ENCODE measurements at places on chromosomes 16 and 17.

GRCh38 chr16:23901178-23902033 is 65.6 kb downstream of the PRKCB start:
- DNase-seq, result no peak

- no peak for DNase-seq
Observed at GRCh38 chr17:45405250-45406086, 27.2 kb downstream of the ARHGAP27 start.

DNA sequence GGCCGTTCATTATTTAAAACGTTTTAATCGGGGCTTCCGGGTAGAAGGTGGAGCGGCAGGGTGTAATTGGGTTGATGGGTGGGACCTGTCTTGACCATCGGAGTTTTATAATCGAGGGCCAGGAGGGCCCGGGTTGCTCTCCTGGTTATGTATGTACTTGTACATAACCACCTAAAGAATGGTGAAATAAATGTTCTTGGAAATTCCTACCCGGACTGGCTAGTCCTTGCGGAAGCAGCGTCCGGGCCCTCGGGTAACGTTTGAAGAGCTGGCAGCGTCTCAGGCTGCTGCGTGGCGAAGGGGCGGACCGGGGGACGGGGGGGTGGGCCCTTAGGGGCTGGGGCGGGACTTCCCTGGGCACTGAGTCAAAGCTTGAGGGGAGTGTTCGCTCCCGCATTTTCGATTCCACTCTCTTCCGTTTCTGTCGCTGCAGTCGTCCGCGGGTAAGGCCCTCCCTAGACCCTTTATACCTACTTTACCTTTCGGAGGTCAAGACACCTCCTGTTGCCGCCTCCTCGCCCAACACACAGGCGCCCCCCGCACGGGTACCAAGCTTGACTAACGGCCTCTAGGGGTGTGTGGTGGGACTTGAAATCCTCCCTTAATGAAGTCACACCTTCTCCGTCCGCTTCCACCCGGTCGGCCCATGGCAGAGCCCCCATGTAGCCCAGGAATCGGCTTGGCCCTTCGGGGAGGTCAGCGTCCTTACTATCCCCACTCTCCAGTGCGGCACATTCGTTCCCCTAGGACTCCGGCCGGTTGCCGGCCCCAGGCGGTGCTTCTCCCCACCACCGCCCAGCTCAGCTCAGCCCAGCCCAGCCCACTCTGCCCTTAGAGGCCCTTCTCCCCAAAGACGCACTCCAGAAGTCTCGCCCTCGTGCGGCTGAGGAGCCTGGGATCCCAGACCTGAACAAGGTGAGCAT is at the start of gene TMEM106A:
TSS of gene TMEM106A (plus strand) at position 396 of the 923 bp plus-strand sequence. CDS start 1,167 bp downstream, outside the sequence.
- no peak for DNase-seq

- DNase-seq, result no peak
Observed at GRCh38 chr17:13806092-13806491, 204.4 kb upstream of the HS3ST3A1 start.

- no peak for DNase-seq
Observed at GRCh38 chr17:50585891-50586290, 25.4 kb downstream of the CACNA1G start.

DNA sequence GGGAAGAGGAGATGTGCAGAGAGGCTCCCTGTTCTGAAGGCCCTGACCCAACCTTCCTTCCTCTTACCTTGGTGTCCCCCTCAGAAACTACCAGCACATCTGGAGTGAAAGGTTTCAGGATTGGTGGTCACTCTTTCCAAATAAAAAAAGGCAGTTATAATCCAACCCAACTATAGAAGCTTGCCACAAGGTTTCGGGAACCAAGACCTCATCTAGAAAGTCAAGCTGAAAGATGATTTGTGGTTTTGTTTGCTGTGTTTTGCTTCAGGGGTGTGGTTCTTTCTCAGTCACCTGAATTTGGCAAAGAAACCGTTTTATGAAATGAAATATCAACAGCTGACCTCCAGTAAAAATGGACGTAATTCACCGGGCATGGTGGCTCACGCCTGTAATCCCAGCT is 19.3 kb downstream of the SHMT1 start:
- no peak for DNase-seq

DNA sequence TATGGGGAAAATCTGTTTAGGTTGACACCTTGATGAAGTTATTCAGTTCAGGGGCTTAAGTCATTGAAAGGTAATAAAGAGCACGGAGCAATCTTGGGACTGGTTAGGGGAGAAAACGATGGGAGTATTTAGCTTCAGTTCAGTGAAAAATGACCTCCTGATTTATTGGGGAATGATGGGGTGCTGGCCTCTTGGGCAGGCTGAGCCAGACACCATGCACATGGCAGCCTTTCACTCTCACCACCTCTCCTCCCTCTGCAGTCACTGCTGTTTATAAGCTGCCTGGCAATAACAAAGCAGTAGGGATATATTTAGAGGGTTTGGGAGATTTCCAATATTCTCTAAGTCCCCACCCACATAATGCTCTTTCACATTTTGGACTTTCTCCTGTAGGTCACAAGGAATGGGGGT is 140.5 kb upstream of the HS3ST2 start:
- no peak for DNase-seq

GRCh38 chr17:60993497-60993896 is 315.8 kb downstream of the BCAS3 start:
- no peak for DNase-seq

DNA sequence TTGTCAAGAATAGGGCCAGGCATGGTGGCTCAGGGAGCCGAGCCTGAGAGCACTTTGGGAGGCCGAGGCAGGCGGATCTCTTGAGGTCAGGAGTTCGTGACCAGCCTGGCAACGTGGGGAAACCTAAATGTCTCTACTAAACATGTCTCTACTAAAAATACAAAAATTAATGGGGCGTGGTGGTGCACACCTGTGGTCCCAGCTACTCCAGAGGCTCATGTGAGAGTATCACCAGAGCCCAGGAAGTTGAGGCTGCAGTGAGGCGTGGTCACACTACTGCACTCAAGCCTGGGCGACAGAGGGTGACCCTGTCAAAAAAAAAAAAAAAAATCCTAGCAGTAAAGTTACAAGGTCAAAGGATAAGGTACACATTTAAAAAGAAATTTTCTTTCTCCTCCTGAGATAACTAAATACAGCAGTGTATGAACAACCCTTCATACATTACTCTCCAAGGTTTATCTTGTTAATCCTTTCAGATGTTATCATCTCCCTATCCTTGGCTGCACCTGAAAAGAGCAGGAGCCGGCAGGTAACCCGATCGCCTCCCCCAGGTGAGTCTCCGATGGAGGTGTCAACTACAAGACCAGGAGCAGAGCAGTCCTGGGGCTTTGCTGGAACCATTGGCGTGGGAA is 122.3 kb downstream of the GOSR1 start:
- DNase-seq, result peak; percentile 93

GRCh38 chr17:36034127-36034526 is 16.4 kb upstream of the CCL23 start:
- no peak for DNase-seq

DNA sequence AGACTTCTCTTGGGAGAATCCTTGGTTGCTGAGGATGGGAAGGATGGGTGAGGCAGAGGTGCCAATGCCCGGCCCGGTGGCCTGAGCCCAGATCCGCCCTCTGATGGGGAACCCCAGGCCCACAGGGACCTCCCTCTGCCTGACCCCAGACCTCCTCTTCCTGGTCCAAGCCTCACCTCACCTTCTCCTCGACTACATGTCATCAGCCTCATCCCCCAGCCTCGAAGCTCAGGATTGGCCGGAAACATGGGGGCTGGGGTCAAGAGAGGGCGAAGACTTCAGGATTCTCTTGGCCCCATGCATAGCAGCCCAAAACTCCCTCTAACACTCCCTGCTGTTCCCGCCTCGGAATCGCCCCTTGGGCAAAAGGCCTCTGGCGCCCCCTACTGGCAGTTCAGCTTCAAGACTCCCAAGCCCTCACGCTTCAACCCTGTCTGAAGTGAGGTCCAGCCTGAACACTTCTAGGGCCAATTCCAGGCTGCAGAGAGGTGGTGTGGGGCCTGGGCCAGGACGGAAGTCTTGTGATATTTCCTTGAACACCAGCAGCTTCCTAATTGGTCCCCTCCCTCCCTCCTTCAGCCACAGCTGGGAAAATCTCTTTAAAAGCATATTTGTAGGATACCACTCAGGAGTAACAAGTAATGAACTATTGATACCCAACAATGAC is 47.2 kb downstream of the ARHGAP27 start:
- peak; percentile 69 for DNase-seq

GRCh38 chr17:77184474-77184873 is 43.7 kb downstream of the SEC14L1 start:
- no peak for DNase-seq

GRCh38 chr17:82859431-82860403 is 19.9 kb upstream of the ZNF750 start:
- DNase-seq, result no peak

GRCh38 chr16:5336941-5337340 is 239.3 kb upstream of the EEF2KMT start:
- DNase-seq, result no peak

- no peak for DNase-seq
Observed at GRCh38 chr16:51071326-51071725, 79.7 kb downstream of the SALL1 start.

DNA sequence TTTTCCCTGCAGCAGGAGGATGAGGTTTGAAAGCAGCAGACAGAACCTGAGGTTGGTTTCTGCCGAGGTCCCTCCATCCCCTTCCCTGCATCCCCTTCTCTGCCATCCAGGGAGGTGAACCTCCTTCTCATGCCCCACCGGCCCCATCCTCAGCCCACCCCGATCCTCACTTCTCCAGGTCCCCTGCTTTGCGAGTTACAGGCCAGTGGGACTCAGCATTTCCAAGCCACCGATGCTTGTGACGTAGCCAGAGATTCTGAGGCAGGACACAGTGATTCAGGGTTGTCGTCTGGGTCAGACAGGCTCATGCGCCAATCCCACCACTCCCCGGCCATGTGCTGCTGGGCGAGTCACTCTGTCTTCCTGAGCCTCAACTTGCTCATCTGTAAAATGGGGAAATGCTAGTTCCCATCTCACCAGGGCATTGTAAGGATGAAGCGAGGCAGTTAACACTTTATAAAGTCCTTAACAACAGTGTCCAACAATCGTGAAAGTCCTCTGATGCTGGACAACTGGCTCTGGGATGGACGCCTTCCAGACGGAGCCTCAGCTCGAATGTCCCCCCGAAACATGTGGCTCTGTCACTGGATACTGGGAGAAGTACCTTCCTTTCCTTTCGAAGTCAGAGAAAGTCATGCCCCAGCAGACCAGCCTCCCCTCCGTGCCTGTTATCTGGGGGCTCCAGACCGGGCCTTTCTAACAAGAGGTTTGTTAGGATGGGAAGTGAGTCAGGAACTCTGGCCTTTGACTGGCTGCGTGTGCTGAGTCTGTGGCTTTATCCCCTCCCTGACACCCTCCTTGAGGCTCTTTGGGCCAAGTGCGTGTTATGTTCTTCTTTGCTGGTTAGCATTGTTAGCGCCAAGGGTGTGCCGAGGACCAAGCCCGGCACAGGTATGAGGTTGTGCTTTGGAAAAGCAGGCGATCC is 21.9 kb downstream of the SEC14L5 start:
- DNase-seq, result no peak

- no peak for DNase-seq
Observed at GRCh38 chr17:47741109-47741792, 8.2 kb downstream of the TBX21 start.

DNA sequence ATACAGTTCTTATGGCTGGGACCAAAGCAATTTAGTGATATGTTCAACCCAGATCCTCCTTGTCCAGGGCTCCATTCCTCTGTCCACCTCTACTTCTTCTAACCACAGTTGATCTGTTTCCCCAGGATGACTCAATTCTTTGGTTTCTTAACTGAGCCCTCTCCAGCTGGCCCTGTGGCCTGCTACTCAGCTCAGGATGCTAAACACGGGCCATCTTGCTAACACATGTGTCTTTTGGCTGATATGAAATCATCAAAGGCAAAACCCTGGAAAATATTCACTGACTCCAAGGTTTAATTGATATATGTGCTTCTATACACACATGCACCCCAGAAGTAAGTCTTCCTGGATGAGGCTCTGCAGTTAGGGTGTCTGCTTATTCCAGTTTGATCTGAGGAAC is 43.8 kb downstream of the SHISA6 start:
- DNase-seq, result no peak

DNA sequence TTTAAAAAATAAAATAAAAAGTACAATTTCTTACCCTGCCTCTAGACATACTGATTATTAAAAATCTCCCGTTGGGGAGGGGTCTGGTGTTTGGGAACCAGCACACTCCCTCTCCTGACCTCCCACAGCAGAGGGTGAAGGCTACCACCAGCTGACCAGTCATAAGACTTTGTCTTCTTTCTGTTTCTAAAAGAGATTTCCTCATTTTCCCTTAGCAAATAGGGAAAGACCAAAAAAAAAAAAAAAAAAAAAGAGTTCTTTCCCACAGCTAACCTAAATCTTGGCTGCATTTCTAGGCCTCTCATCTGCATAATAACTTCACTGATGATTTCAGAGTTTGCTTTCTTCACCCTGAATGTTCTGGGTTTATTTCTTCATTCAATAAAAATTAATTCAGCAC is 30.3 kb downstream of the CDK5RAP3 start:
- no peak for DNase-seq

GRCh38 chr16:64116151-64116550 is 1005.7 kb downstream of the CDH11 start:
- no peak for DNase-seq

DNA sequence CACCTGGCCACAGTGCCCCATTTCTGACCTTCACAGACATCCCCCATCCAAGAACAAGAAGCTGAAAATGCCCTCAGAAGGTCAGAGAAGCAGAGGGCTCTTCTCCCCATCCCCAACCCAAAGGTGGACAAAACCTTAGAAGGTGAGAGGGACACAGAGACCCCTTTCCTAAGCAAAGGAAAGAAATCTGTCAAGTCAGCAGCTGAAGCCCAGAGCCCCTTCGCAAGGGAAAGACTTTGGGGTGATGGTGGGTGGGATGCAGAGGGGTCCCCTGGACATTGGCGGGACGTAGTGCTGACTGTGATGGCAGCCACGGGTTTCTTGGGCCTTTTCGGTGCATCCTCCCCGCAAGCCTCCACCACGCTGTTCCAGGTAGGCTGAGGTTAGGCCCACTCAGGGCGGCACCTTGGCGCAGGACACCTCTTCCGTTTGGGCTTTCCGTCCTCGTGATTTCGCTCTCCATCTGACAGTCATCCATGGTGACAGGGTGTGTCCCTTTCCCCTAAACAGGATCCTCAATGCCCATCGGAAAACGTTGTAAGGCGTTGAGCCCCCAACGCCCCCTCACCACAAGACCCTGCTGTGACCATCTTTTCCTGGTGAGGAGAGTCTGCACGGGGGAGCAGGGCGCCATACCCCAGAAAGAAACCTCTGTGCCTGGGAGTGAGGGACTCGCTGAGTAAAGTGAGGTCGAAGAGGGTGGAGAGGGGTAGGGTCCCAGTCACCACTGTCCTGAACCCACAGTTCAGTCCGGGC is 10.7 kb upstream of the GSDMA start:
- DNase-seq, result no peak

GRCh38 chr16:87383505-87384161 is at the start of gene FBXO31:
Gene FBXO31, minus strand, starts transcription at chr16:87383776. Its CDS starts 32 bp downstream, at chr16:87383744.
- peak; percentile 47 for DNase-seq
